ENCODE measurements at places on chromosomes 3 and 15.

GRCh38 chr15:98684995-98685525 lies 36.7 kb downstream of the IGF1R start:
- no peak for DNase-seq

DNA sequence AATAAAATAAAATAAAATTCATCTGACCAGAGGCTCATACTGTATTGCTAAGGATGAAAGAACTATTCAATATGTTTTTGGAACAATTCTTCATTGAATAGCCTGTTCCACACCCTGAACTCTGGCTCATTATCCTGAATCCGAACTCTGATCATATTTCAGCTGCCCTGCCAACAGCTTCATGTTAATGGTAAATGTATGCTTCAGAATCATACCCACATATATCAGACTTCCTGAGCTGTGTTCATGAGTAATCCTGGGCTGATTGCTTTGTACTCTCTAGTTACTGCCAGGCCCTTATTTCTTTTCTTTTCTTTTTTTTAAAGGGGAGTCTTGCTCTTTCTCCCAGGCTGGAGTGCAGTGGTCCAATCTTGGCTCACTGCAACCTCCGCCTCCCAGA lies 11.8 kb downstream of the INO80 start:
- DNase-seq, result peak; percentile 19

- no peak for DNase-seq
Measured at GRCh38 chr3:53859178-53859577, 12.8 kb downstream of the IL17RB start.

DNA sequence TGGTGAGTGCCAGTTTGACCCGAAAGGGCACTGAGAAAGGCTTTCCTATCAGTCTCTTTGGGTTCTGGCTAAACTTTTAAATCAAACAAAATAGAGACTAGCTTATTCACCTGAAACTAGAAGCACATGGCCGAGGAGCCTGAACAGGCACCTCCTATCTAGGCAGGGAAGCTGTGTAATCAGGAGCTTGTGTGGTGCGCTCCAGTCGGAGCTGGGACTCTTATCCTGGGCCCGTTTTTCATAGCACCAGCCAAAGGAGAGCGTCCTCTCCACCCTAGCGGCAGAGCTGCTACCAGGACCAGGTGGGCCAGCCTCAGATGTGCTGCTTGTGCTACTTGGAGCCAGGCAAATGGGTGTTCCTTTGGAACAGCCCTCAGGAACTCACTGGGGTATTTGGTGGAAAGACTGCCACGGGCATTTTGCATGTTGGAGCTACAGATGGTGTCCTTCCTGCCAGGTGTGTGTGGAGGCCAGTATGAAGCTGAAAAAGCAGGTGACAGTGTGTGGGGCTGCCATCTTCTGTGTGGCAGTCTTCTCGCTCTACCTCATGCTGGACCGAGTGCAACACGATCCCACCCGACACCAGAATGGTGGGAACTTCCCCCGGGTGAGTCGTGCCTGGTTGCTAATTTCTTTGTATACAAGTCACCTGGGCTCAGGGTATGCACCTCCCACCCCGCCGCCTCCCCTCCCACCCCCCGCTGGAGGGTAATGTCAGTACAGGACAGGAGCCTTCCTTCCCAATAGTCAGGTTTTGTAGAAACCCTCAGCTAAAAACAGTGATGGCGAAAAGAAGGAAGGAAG lies 833 bp downstream of the MAN2A2 start:
- DNase-seq, result no peak

- DNase-seq, result no peak
Measured at GRCh38 chr3:126948980-126949535, 33.9 kb upstream of the PLXNA1 start.

DNA sequence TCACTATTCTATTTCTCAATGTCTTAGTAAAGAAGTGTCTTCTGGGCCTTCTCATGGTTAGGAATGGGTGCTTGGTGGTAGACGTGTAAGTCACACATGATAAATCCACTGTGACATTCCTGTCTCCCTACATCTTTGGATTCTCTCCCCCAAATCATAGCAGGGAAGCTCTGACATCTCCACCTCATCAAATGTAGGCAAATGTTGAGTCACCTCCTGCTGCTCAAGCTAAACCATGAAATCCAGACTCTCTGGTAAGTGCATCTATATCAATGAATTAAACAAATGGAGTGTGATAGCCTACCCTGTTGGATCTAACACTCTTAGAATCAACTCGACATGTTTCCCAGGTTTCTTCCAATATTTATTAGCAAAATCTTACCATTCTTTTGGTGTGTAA lies 42.8 kb upstream of the RPL35A start:
- DNase-seq, result no peak

Data from H54 (cell line).